ENCODE measurements at places on chromosomes 5 and 9.

DNA sequence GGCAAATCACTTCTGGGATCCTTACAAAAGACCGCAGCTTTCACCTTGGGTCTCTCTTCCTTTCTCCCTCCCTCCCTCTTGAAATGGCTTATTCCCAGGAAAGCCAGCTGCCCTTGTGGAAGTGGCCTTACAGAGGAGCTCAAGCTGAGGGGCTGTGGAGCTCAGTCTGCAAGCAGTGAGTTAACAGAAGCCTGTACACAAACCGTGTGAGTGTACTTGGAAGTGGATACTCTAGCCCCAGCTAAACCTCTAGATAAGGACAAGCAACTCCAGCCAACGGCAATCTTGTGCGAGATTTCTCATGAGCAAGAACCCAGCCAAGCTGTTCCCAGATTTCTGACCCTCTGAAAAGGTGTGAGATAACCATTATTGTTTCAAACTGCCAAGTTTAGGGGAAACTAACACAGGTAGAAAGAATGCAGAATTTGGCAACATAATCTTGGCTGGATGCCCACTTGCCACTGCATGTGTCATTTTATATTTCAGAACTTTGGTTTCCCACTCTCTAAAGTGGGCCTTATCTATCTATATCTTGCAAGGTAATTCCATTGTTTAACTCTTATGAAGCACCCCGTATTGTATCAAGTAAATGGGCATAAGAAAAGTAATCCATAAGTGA is 85.6 kb downstream of the CDH18 start:
- DNase-seq: no peak

GRCh38 chr9:131677444-131678180 is 62.3 kb downstream of the RAPGEF1 start:
- DNase-seq: peak; percentile 44

GRCh38 chr5:104299998-104300706 is 737.6 kb upstream of the NUDT12 start:
- no peak for DNase-seq

DNA sequence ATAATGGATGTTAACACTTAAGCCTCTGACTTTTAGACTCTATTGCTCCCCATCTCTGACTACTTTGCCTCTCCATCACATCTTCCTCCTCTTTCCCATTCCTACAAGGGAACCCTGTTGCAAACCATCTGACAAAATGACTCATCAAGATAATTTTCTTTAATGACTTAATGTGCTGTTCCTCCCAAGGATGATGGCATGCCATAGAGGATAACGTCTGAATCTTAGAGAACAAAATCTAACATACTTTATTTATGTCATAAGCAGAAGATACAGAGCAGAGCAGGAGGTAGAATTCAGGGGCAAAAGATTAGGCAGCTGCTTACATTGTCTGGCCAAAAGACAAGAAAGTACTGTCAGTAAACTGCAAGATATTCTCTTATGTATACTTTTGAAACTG is 76.8 kb downstream of the FGF10 start:
- no peak for DNase-seq

DNA sequence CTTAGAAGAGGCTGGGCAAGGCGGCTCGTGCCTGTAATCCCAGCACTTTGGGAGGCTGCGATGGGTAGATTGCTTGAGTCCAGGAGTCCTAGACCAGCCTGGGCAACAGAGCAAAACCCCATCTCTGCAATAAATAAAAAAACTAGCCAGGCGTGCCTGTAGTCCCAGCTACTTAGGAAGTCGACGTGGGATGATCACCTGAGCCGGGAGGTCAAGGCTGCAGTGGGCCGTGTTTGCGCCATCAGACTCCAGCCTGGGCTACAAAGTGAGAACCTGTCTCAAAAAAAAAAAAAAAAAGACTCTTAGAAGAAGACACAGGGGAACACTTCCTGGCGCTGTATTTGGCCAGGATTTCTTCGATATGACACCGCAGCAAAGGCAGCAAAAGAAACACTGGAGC is 23.7 kb upstream of the NRARP start:
- DNase-seq: no peak

DNA sequence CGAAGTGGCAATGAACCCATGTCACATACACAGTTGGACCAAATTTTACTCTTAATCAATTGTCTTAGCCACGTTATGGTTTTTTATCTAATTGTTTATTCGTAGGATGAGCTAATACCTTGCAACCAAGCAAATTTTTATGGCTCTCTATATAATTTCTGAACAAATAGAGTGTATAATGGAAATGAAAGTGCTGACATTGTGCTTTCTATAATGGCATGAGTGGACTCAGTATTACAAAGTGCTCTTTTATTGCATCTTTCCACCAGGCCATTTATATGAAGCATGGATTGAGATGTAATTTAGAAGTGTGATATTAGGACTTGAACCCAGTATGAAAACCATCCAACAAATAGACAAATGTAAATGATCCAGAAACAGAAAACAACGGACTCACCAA is 1096.0 kb downstream of the DTWD2 start:
- DNase-seq: no peak

DNA sequence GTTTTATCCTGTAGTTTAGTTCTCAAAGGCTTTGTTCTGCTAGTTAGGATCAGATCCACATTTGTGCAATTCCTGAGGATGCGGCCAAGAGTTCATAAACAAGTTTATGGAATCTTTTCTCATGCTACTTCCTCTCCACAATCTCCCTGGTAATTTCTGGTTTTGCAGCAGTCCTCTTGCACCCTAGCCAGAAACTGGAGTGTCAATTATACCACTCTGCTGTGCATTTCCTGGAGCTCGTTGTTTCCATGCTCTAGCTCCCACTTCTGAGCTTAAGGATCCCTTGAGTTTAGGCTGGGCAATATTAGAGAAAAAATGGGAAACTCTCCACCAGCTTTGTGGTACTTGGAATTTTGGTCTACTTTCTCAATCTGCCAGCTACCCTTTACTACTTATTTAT is 474.7 kb downstream of the DIRAS2 start:
- DNase-seq: no peak

DNA sequence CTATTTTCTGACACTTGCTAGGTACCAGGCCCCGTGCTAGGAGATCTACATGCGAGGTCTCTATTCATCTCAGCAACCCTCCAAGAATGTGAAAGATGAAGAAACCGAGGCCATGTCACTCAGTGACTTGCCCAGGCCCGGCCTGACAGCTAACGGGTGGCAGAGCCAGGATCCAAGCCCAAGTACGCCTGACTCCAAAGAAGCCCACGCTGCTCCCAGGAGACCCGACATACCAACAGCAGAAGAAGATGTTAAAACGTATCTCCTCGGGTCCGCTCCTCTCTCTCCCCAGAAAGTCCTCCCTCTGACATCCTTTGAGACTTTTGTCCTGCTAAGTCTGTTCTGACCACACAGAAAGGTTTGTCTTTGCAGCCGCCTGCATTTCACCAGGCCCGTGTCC is 65.2 kb downstream of the CRB2 start:
- no peak for DNase-seq

GRCh38 chr9:32218100-32218767 is 166.2 kb upstream of the ACO1 start:
- DNase-seq: no peak

DNA sequence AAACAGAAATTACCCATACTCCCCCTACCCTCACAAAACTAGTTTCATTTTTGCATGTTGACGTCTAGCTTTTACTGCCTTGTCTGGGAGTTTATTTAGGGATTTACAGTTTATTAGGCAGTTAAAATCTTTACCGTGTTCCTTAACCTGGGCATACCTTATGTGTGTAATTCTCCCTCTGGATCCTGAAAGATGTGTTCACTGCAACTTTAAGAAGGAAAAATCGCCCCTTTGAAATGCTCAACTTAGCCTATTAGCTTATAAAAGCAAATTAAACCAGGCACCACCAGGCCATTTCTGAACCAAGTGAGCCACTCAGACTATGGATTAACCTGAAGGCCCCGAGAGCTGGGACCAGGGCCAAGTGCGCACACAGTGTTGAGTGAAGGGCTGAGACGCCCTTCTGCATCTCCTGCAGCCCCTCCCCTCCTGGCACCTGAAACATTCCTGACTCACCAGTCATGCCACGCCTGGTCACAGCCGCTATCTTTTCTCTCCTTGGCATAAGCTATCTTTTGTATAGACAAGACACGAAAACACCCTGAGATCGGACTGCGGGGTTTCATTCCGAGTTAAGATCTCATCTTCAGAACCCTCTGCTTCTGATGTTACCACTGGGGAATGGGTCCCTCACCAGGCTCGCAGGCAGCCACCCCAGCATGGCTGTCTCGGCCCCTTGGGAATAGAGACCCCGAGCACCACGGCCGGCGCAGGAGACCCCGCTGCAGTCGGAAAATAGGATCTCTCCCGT is 111.9 kb downstream of the ROR2 start:
- peak; percentile 75 for DNase-seq

- DNase-seq: no peak
Measured at GRCh38 chr5:57836921-57837320, 354.3 kb upstream of the ACTBL2 start.

DNA sequence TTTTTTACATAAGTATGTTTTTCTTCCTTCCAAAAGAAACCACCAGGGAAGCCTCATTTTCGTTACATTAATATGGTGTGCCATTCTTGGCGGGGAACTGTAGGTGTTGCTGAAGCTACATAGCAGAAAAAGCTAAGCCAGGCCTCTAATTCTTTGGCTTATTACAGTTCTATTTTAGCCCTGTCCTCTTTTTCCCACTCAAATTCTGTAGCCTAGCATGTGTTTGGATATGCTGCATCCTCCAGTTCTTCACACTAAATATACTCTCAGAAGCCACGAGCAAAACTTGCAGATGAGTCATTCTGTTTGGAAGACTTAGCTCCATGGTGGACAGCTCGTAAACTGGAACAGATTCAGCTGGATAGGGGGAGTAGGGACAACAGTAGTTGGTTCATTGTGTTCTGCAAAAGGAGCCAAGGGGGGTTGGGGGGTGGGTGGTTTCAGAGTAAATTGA is 369.4 kb downstream of the TMEM161B start:
- DNase-seq: peak; percentile 16
